Thymus (tissue), 14 donors: ENCODE measurements at places on chromosomes 2 and 18. TPM values are rescaled to one million over a fixed set of nuclear protein-coding genes. Genes with fewer than 3 reads are reported as not detected.

The APCDD1 gene
- 2.5 TPM for polyA plus RNA-seq

DNA sequence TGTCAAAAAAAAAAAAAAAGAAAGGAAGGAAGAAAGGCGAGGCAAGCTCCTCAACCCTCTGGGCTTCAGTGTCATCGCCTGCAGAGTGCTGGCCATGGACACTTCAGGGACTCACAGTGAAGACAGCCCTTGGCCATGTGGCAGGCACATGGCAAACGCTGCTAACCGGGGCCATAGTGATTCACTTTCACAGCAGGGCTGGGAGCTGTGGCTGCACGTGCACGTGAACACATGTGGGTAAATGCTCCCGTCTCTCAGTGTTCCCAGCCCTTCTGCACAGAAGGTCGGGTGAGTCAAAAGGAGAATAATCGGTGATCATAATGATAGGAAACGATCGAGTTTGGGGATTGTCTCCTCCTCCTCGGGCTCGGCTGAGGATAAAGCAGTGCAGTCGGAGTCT is 46.1 kb upstream of the UBE2F start:
- no peak for DNase-seq

- DNase-seq, result no peak
Measured at GRCh38 chr2:199973703-199974102, 18.3 kb downstream of the MAIP1 start.

DNA sequence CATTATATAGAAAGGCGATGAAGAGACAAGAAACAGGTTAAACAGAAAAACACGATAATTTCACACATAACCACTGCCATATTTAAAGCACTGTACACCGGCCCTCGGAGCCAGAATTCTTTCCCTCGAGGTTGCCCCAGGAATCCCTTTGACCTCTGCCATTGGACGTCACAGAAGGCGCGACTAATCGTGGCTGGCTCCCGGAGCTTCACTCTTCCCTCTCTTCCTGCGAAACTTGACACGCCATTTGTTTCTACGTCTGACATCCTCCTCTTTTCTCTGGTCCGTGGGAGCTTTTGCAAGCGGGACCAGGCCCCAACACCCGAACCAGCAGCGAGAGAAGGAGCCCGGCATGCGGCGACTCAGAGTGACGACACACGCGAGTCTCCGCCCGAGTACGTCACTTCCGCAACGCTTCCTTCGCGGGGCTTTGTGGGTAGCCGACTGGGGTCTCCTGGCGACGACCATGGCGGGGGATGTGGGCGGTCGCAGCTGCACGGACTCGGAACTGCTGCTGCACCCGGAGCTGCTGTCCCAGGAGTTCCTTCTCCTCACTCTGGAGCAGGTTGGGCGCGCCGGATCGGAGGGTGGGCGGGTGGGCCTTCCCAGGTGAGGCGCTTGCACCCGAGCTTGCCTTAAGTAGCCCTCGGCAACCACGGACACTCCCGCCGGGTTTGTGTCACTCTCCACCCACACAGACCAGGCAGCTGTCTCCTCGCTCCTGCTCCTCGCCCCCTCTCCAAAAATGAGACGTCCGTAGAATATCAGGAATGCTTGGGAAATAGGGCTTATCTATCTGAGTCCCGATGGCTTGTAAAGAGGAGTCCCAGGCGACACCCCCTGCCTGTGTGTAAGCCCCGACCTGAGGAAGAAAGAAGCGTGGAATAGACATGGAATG is at the start of gene C2orf49:
Gene C2orf49 (plus strand): TSS at position 419 of the 898 bp plus-strand sequence. CDS start 48 bp downstream, at position 467.
- peak; percentile 94 for DNase-seq

The LIPG gene
- 1.8 TPM for polyA plus RNA-seq

DNA sequence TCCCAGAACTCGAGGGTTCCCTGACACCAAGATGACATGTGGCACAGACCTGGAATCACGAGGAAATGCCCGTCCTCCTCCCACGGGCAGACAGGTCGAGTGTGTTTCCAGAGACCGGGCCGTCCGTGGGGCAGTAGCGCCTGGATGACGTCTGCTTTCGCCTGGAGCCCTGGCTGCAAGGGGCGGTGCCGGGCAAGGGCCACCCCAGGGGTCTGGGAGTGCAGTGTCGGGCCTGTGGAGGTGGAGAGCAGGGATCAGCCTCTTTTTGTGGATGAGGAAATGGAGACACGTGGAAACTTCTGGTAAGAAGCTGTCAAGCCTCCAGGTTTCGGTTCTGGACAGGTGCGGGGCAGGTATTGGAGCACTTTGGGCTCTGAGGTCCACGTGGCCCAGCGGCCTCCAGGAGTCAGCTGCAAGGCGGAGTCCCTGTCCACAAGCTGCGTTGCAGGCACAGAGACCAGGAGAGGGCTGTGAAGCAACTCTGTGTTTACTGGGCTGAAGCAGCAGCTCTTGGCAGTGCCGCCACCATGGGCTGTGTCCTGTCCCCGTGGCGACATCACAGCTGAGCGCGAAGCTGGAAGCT is 25.6 kb downstream of the NFATC1 start:
- no peak for DNase-seq

The LYPD6B gene
- polyA plus RNA-seq, result 1.4 TPM

- no peak for DNase-seq
Measured at GRCh38 chr2:43221124-43221762, 5.2 kb downstream of the ZFP36L2 start.

DNA sequence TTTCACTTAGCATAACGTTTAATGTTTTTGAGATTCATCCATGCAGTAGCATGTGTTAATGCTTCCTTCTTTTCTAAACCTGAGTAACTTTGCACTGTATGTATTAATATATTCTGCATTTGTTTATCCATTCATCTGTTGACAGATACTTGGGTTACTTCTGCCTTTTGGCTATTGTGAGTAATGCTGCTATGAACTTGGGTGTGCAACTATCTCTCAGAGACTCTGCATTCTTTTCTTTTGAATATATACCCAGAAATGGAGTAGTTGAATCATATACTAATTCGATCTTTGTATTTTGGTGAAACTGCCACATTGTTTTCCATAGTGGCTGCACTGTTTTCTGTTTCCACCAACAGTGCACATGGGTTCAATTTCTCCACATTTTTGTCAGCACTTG is 128.3 kb downstream of the SH3BP4 start:
- DNase-seq, result no peak

- no peak for DNase-seq
Measured at GRCh38 chr2:54830546-54830945, 107.1 kb downstream of the EML6 start.

- DNase-seq, result no peak
Measured at GRCh38 chr2:5401115-5401657, 291.0 kb upstream of the SOX11 start.

- no peak for DNase-seq
Measured at GRCh38 chr2:240559286-240559685, 871 bp upstream of the DUSP28 start.

The GALM gene
- 10.0 TPM for polyA plus RNA-seq

- DNase-seq, result no peak
Measured at GRCh38 chr18:2826581-2826980, 20.2 kb upstream of the EMILIN2 start.

DNA sequence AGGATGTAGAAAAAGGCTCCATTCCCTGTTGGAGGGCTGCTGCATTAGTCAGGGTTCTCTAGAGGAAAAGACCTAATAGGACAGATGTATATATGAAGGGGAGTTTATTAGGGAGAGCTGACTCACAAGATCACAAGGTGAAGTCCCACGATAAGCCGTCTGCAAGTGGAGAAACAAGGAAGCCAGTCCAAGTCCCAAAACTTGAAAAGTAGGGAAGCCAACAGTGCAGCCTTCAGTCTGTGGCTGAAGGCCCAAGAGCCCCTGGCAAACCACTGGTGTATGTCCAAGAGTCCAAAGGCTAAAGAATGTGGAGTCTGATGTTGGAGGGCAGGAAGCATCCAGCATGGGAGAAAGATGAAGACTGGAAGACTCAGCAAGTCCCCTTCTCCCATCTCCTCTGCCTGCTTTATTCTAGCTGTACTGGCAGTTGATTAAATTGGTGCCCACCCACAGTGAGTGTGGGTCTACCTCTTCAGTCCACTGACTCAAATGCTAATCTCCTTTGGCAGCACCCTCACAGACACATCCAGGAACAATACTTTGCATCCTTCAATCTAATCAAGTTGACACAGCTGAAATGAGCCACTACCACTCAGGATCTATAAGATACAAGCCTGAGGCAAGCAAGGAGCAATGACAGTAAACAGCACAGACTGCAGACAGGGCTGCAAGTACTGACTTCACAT is 30.0 kb upstream of the ATG16L1 start:
- no peak for DNase-seq

DNA sequence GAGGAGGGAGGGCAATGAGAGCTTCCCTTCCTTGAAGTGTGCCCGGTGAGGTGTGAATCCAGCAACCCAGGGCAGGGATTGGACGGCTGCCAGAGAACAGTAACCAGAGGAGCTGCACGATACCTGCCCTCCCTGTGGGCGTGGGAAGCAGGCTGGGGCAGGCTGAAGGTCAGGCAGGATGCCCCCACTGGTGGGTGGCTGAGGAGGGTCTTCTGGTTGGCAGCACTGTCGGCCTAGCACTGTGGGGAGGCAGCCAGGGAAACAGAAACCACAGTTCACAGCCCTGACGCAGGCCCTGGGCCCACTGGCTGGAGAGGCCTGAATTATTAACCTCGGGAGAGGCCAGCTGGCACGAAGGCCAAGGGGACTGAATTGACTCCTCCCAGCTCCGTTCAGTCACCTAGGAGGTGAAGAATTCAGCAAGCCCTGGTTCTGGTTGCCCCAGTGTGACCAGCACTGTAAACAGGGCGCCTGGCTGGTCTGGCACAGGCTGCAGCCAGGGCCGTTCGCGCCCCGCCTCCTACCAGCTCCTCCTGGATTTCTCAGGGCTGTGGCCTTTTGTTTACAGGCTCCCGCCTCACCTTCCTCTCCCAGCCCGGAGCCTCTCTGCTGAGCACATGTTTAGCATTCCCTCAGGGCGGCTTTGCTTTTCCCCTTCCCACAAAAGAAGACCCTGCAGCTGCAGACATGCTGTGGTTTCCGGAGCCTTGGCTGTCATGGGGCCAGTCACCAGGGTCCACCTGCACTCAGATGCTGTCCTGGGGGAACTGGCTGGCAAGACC is 97.8 kb downstream of the B3GNT2 start:
- DNase-seq, result no peak

GRCh38 chr2:165513479-165513878 is 44.0 kb downstream of the CSRNP3 start:
- no peak for DNase-seq

DNA sequence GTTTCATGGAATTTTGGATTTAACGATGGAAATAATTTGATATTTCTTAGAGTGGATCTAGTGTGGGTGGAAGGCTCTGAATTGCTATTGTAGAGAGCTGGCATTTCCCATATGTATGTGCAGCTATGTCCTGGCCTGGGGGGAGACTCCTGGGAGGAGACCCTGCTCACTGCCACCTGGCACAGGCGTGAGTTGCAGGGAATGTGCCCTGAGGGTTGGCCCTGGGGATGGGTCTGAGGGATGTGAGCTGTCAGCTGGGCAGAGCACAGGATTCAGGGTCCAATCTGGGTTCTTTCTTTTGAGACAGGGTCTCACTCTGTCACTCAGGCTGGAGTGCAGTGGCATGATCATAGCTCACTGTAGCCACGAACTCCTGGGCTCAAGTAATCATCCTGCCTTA is 120.2 kb downstream of the CLIP4 start:
- DNase-seq, result no peak

GRCh38 chr18:44961288-44961995 is 280.8 kb downstream of the SETBP1 start:
- DNase-seq, result no peak

The FKBP1B gene
- polyA plus RNA-seq, result 9.3 TPM

The PFN4 gene
- 1.3 TPM for polyA plus RNA-seq

The IL1R2 gene
- polyA plus RNA-seq, result 67.3 TPM

GRCh38 chr2:102660070-102660469 is 40.7 kb downstream of the SLC9A2 start:
- no peak for DNase-seq
